Activated naive CD8-positive, alpha-beta T cell treated with anti-CD3 and anti-CD28 coated beads for 36 hours (primary cell): ENCODE measurements at places on chromosomes 2 and 18. TPM values are rescaled to one million over a fixed set of nuclear protein-coding genes. Genes with fewer than 3 reads are reported as not detected.

- H3K4me3 ChIP-seq, result no peak overlapping the region
- H3K27ac ChIP-seq, result no peak overlapping the region
- H3K36me3 ChIP-seq, result peaks cover 19% of the 10 kb centered on the region
- no peak for DNase-seq
- no peaks in the 10 kb centered on the region for H3K27me3 ChIP-seq
- H3K4me1 ChIP-seq, result peaks cover 31% of the 10 kb centered on the region
Observed at GRCh38 chr2:37300146-37300545, 24.5 kb downstream of the PRKD3 start.

DNA sequence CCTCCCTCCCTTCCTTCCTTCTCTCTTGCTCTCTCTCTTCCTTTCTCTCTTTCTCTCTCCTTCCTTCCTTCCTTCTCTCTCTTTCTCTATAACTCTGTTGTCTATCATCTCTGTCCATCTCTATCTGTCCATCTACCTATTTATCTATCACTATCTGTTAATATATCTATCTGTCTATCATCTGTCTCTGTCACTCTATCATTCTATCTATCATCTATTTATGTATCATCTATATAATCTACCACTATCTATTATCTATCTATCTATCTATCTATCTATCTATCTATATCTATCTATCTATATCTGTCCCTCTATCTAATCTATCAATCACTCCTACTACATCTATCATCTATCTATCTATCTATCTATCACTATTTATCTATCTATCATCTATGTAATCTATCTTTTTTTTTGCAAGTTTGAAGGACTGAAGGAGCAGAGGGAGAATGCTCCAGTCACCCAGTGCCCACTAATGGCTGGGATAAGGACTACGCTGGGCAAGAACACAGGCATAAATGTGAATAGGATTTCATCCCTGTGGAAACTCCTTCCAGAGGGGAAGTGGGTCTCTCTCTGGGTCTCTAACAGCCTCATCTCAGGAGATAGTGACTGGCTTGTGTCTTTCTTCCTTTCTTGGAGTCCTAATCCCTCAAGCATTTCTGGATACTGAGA is 427.0 kb downstream of the LPIN1 start:
- no peak overlapping the region for H3K4me3 ChIP-seq
- H3K27me3 ChIP-seq, result no peaks in the 10 kb centered on the region
- peaks cover 40% of the 10 kb centered on the region for H3K4me1 ChIP-seq
- H3K27ac ChIP-seq, result no peak overlapping the region
- H3K36me3 ChIP-seq, result no peaks in the 10 kb centered on the region

GRCh38 chr2:229342376-229342775 is 71.3 kb upstream of the PID1 start:
- H3K4me3 ChIP-seq, result no peak overlapping the region
- DNase-seq, result peak; percentile 1
- no peaks in the 10 kb centered on the region for H3K27me3 ChIP-seq
- H3K36me3 ChIP-seq, result no peaks in the 10 kb centered on the region
- no peak overlapping the region for H3K27ac ChIP-seq

PIEZO2 gene
- total RNA-seq, result not detected

DNA sequence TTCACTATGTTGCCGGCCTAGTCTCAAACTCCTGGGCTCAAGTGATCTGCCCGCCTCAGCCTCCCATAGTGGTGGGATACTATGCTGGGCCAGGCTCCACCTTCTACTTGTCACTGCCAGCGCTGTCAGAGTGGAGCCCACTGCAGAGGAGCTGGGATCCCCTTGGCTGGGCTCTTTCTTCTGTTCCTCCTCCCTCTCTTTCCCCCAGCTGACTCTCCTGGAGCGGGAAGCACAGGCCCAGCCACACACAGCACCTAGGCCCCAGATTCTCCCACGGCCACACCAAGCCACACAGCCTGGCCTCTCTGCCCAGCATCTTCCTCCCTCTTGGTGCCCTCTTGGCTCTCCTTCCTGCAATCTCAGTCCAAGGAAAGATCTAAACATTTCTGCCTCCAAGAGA is 3.7 kb upstream of the GAREM2 start:
- no peak overlapping the region for H3K27ac ChIP-seq
- H3K4me3 ChIP-seq, result no peak overlapping the region
- peaks cover 33% of the 10 kb centered on the region for H3K27me3 ChIP-seq
- peaks cover 5% of the 10 kb centered on the region for H3K4me1 ChIP-seq
- H3K36me3 ChIP-seq, result no peaks in the 10 kb centered on the region

DNA sequence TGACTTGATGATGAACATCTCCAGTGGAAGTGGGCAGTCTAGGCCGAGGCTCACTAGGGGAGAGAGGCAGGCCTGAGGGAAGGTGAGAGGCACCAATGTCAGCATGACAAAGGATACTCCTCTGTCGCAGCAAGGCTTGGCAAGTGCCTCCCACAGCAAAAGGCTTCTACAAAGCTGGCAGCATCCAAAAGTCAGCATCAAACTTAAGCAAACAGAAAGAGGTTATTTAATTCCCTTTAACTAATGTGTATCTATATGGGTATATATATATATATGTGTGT is 41.6 kb downstream of the NIFK start:
- H3K27ac ChIP-seq, result no peak overlapping the region
- peaks cover 15% of the 10 kb centered on the region for H3K4me1 ChIP-seq
- DNase-seq, result no peak
- no peaks in the 10 kb centered on the region for H3K36me3 ChIP-seq

DNA sequence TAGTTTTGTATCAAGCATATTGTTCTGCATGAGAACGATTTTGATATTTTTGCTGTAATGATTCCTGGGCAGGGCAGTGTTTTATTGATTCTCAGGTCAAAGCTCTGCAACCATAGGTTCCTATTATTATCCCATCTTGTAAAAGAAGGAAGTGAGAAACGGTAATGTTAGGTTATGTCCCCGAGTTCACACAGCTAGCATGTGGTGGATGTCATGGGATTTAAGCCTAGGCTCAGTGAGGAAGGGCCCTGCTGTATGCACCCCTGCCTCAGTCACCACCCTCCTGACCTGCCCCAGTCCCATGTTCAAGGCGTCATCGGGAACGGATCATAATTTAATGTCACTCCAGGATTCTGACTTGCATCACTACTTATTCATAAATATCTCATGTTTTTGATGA is 10.7 kb downstream of the ACP1 start:
- no peak overlapping the region for H3K27ac ChIP-seq
- H3K36me3 ChIP-seq, result peaks cover 31% of the 10 kb centered on the region
- DNase-seq, result no peak
- peaks cover 23% of the 10 kb centered on the region for H3K4me1 ChIP-seq

- DNase-seq, result no peak
- peaks cover 5% of the 10 kb centered on the region for H3K36me3 ChIP-seq
- H3K27me3 ChIP-seq, result peaks cover 25% of the 10 kb centered on the region
- H3K27ac ChIP-seq, result no peak overlapping the region
Observed at GRCh38 chr2:12806549-12807242, 90.0 kb downstream of the TRIB2 start.

GRCh38 chr18:25299426-25300300 is 52.3 kb downstream of the ZNF521 start:
- no peak overlapping the region for H3K27ac ChIP-seq
- H3K36me3 ChIP-seq, result no peaks in the 10 kb centered on the region
- no peak for DNase-seq
- H3K4me1 ChIP-seq, result no peaks in the 10 kb centered on the region

GRCh38 chr2:95314598-95314963 is 17.4 kb downstream of the KCNIP3 start:
- no peak overlapping the region for H3K27ac ChIP-seq
- no peak overlapping the region for H3K4me3 ChIP-seq
- no peak for DNase-seq
- no peaks in the 10 kb centered on the region for H3K36me3 ChIP-seq

DNA sequence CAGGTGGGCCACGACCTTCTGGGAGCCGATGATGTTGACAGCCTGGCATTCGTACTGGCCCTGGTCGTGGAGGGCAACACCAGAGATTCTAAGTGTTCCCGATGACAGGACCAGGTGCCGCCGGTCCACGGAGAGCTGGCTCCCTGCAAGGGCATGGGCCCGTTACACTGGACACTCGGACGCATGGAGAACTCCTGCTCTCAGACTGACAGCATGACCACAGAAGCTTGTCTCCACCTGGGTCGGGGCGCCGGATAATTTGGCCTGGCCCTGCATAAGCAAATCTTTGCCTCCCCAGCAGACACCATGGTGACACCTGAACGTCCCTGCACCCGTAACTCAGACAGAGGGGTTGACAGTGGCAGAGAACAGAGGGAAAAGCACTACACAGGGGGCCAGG is 80.7 kb downstream of the PXDN start:
- no peak for DNase-seq
- H3K4me3 ChIP-seq, result no peak overlapping the region
- no peak overlapping the region for H3K27ac ChIP-seq
- H3K4me1 ChIP-seq, result no peaks in the 10 kb centered on the region
- H3K36me3 ChIP-seq, result no peaks in the 10 kb centered on the region

DNA sequence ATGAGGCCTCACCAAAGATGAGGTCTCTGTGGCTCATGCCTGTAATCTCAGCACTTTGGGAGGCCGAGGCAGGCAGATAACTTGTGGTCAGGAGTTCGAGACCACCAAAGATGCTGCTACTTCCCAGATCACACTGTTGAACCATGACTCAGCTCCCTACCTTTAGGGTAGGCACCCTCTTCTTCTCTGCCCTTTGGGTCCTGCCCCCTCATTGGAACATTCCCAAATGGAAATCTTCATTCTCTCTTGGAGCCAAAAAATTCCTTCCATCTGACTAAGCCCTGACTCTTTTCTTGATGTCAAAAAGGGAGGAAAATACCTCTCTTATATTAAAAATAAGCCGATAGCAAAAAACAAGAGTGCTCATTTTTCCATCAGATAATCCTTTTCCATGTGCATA is 183.5 kb downstream of the PAX3 start:
- H3K4me3 ChIP-seq, result no peak overlapping the region
- no peaks in the 10 kb centered on the region for H3K36me3 ChIP-seq
- H3K27me3 ChIP-seq, result peaks cover 5% of the 10 kb centered on the region
- DNase-seq, result no peak
- H3K4me1 ChIP-seq, result no peaks in the 10 kb centered on the region
- H3K27ac ChIP-seq, result no peak overlapping the region

WDR33 gene
- 76.5 TPM for total RNA-seq

DNA sequence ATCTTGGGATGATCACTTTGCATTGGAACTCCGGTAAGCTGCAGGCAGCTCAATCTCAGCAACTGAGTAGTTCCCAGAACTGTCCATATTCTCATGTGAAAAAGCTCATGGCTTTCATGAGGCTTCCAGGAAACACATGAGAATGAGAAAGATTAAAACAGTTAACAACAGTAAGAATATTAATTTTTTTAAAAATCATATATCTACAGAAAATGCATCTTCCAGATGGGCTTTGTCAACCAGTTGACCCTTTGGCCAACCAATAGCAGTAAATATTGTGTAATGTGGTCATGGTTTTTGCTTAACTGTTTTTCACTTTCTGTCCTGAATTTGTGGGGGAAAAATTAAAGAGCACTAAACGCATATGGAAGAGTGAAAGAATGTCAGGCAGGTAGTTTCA is 131.2 kb upstream of the CCDC195 start:
- H3K4me3 ChIP-seq, result no peak overlapping the region
- H3K27me3 ChIP-seq, result no peaks in the 10 kb centered on the region
- DNase-seq, result no peak
- H3K27ac ChIP-seq, result peak overlapping the region; percentile 57

DNA sequence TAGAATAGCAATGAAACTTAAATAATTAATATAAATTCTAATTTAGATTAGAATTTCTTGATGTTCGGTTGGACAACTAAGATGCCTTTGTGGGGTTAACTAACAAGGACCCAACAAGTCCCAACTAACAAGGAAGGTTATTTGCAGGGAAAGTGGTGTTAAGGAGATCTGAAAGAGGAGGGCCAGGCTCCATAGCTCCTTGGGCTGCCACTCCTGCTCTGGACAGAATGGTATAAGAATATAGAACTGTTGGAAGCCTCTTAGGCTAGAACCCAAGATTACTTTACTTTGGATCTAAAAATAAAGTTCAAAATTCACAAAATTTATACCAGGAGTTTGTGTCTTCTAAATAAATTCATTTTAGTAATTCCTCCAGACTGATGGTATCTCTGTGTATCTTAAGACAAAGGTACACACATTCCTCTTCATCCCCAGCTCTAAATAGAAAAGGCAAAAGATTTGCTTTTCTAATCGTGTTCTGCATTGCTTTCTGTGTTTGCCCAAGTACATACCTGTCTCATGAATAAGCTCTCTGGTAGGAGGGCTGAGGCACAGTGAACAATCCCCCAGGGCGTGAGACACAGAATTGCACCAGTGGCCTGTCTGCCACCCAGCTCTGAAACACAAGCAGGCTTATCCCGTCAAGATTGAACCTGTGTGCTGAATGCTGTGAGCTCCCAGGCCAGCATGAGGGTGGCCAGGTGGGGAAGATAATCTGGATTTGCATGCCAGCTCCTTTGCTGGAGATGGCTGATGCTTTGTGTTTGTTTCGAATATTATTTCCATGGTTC is 176.0 kb downstream of the ACKR3 start:
- no peak overlapping the region for H3K4me3 ChIP-seq
- DNase-seq, result no peak
- H3K27me3 ChIP-seq, result peaks cover 4% of the 10 kb centered on the region
- H3K36me3 ChIP-seq, result no peaks in the 10 kb centered on the region
- H3K4me1 ChIP-seq, result no peaks in the 10 kb centered on the region
- no peak overlapping the region for H3K27ac ChIP-seq

GRCh38 chr2:33373986-33374385 is 102.5 kb upstream of the RASGRP3 start:
- H3K36me3 ChIP-seq, result no peaks in the 10 kb centered on the region
- H3K4me3 ChIP-seq, result no peak overlapping the region

GRCh38 chr2:59150217-59150849 is 909.2 kb upstream of the FANCL start:
- no peaks in the 10 kb centered on the region for H3K36me3 ChIP-seq
- no peak overlapping the region for H3K27ac ChIP-seq
- DNase-seq, result no peak
- no peak overlapping the region for H3K4me3 ChIP-seq

DNA sequence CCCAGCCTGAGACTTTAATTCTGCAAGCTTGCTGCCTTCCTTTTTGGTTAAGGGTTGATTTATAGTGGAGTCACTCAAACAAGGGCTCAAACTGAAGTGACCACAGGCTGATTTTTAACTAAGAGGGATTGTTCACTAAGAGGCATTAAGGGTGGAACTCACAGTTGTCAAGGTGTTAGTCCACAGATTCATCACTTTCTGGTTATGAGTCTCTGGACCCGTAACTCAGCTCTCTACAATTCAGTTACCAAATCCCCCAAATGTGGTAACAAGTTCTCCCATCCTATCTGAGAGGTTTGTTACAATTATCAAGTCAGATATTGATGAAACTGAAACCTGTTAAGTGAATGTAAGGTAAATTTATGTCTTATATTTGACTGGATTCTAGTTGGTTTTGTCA is 185.9 kb upstream of the KLHL14 start:
- no peak overlapping the region for H3K4me3 ChIP-seq
- no peaks in the 10 kb centered on the region for H3K36me3 ChIP-seq

DNA sequence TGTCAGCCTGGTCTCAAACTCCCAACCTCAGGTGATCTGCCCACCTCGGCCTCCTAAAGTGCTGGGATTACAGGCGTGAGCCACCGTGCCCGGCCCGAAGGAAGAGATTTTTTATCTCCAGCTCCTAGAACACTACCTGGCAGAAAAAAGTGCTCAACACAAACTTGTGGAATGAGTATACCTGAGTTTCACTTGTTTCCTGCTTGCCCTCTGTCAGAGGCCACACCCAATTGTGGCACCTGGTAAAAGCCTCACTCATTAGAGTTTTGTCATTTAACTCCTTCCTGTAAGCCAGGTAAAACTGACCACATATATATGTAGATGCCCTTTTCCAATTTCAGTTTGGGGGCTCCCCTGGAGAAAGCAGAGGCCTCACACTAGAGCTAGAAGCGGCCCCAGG is 42.2 kb upstream of the RTN4 start:
- H3K27ac ChIP-seq, result no peak overlapping the region
- H3K4me3 ChIP-seq, result no peak overlapping the region
- H3K27me3 ChIP-seq, result no peaks in the 10 kb centered on the region
- H3K4me1 ChIP-seq, result peaks cover 7% of the 10 kb centered on the region
- DNase-seq, result no peak
